Breast epithelium (tissue), 4 donors: ENCODE measurements at places on chromosomes 1 and 21.
A peak's percentile ranks its signal among the peaks of the same experiment; 100 is the strongest.

GRCh38 chr1:92973203-92973897 is 12.1 kb upstream of the DIPK1A start:
- DNase-seq = no peak

DNA sequence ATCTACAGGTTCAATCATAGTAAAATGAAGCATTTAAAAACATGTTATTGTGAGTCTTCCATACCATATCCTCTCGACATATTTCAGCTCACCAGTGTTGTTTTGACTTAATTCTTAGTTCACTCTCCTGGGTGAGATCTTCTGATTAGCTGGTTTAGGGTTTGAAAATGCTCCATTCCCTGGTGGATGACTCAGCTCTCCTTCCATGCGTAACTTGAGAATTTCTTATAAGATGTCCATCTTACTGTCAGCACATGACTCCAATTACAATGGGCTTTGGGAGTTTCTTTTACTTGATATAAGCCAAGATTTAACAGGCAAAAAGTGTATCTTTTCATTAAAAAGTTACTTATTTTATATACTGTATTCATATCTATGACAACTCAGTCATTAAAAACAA is 476.5 kb downstream of the BRINP3 start:
- DNase-seq = no peak

GRCh38 chr1:194295685-194296084 is 1109.3 kb upstream of the B3GALT2 start:
- no peak for DNase-seq

DNA sequence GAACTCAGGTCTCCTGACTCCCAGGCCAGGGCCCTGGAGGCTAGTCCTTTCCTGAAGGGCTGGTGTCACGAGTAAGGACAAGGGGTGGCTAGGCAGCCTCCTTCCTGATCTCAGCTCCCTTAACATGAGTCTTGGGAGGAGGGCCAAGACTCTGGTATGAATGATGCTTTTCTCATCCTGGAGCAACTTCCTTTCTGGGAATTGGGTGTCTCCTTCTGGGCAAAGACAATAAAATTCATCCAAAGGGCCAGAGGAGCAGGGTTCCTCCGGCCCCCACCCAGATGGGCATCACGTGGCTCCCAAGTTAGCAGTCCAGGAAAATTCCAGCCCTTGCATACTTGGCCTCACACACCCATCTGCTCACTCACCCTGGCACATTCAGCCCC is at the start of gene FAM167B:
FAM167B (plus strand) TSS at position 335 of the 386 bp plus-strand sequence. CDS start 200 bp downstream, outside the sequence.
- no peak for DNase-seq

GRCh38 chr1:94843430-94843829 is 23.3 kb downstream of the SLC44A3 start:
- DNase-seq = no peak

DNA sequence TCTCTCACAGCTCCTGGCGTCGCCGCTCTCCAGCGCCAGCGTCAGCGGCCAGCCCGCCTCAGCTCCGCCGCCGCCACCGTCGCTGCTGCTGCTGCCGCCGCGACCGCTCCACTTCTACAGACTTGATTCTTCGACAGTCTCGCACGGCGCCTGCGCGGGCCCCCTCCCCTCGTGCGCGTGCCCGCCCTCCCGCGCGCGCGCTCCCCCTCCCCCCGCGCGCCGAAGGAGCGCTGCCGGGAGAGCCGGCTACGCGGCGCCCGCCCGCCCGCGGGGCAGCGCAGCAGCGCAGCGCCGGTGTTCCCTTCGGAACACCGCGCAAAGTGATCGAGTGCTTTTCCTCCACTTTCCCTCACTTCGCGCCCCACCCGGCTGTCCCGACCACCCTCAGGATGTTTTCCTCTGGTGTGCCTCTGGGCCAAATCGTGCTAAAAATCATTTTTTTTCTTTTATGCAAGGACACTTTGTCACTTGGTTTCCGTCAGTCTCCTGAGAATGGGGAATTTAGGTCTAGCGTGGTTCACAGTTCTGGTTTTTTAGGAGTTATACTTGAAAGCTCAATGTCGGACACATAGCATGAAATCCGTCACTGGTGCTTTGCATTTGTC is at the start of gene IRF2BP2:
IRF2BP2 (minus strand) TSS at position 118 of the 605 bp plus-strand sequence. CDS start 684 bp downstream, outside the sequence.
- peak; percentile 81 for DNase-seq

DNA sequence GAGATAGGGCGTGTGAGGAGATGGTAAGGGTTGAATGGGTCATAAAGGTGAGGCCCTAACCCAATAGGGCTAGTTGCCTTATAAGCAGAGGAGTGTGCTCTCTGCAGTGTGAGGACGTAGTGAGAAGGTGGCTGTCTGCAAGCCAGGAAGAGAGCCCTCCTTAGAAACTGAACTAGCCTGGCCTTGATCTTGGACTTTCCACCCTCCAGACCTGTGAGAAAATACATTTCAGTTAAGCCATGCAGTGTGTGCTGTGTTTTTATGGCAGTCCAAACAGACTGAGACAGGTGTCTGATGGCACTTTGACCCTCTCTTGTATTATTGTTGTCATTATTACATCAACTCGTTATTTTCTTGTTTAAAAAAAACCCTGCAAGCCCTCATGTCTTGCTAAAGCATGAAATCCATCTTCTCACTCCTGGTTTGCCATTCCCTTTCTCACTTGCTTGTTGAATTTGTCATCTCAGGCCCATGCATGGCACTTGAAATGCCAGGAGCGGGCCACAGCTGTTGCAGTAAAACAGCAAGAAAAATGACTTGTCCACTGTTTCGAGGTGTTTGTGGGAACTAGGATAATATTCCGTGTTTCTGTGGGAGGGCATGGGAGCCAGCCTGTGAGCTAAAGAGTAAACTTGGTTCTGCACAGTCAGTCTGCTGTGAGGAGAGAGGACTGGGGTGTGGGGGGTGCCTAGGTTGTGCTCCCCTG is 78.6 kb downstream of the STUM start:
- DNase-seq = no peak

DNA sequence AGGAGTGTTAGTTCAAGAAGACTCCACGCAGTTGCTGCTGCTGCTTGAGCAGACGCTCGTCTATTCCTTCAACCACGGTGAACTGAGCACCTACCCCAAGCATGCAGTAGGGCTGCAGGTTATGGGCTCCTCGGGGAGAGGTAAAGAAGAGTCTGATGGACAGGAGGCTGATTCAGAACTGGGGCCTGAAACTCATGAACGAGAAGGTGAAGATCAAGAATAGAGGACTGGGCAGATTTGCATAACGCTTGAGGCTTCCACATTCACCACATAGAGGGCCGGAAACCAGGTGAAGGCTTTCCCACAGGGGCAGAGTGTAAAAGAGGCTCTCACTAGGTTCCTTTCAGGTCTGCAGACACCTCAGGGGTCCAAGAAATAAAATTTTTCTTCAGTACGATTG is 9.1 kb downstream of the ABCA4 start:
- no peak for DNase-seq

DNA sequence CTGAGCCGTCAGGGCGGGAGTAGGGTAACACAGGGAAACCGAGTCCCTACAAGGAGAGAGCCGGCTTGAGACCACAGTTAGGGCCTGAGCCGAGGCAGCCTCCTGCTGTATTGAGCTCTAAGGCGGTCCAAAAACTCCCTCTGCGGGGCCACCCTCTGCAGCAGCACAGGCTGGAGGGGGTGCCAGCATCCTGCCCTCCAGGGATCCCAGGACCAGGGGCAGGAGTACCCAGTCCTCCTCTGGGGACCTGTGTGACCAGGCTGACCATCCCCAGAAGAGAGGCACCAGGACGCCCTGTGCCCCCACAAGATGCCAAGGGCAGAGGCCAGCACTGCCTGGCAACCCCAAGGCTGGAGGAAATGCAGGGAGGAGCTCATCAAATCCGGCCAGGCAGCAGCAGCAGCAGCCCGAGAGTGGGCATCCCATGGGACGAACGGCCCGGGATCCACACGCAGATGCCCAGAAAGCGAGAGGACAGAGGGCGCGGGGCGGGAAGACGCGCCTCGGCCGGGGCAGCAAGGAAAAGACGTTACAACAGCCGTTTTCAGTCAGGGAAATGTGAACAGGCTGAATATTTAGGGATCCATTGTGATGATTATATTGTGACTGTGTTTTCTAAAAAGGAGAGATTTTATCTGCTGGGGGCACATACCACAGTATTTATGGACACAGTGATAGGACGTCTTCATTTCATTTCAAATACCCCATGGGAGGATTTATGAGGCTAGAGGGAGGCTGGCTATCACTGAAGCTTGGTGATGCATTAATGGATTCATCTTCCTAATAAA is 57.1 kb upstream of the COL18A1 start:
- no peak for DNase-seq

GRCh38 chr1:115323366-115324004 is 14.6 kb downstream of the NGF start:
- DNase-seq = no peak

DNA sequence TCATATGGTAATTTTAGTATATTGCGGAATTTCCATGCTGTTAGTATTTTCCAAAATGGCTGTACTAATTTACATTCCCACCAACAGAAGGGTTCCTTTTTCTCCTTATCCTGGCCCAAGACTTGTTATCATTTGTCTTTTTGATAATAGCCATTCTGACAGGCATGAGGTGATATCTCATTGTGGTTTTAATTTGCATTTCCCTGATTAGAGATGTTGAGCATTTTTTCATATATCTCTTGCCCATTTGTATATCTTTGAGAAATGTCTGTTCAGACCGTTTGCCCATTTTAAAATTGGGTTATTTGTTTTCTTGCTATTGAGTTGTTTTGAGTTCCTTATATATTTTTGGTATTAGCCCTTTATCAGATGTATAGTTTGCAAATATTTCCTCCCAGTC is 14.0 kb downstream of the CAPZA1 start:
- DNase-seq = no peak

GRCh38 chr1:228337711-228338520 is 68.7 kb downstream of the TRIM11 start:
- peak; percentile 39 for DNase-seq

DNA sequence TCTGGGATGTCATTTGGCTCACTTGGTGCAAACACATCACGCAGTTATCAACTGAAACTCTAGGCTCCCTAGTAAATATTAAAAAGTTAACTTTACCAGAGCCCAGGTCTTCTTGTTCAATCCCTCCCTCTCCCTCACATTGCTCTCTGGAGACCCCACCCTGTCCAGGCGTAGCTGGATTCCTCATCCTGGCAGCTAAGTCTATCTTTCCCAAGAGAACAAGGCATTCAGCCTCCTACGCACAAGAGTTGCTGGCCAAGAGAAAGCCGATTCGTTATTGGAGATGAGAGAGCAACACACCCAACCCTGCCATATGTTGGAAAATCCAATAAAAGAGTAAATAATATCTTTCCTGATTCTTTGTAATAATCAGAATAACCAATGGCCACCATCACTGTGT is 117.9 kb downstream of the SLC30A10 start:
- no peak for DNase-seq

DNA sequence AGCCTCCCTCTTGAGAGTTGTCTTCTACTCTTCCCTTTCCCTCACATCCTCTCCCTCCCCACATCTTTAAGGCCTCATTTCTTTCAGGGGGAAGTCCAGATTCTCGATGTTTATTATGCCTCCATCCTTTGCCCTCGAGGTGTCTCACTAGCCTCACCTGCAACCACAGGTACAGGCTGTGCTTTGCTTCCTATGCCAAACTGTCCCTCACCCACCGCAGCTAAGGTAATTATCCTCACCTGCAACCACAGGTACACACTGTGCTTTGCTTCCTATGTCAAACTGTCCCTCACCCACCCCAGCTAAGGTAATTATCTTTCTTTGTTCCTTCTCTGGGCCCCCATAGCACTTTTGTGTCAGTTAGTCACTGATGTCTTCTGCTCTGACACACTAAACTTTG is 328.1 kb upstream of the SNX7 start:
- DNase-seq = no peak

DNA sequence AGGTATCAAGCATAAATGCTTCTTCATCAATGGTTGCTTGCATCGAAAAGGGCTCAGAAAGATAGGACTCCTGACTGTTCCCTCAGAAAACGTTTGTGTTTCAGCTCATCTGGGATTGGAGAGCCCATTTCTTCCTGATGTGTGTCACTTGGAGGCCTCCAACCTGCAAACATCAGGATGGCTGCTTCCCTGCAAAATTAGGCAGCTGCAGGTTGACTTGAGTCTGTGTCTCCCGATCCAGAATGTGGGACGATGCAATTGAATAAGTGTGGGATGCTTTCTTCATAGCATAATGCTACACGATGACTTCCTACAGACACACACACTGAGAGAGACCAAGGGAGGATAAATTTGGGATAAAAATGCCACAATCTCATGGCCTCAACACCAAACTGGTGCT is 42.2 kb downstream of the OLIG1 start:
- DNase-seq = no peak

DNA sequence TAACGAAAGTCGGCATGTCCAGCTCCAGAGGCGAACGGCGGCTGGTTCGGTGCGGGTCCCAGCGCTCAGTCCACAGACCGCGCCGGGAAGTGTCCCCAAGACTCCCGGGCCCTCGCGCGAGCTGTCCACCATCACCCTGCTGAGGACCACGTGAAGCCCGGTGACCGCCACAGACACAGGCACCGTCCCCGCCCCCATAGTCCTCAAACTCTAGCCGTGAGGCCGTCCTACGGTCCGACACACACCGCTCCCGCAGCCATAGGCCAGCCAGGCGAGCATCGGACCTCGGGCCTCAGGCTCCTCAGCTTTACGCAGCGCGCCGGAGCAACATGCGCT is 535 bp downstream of the SETD4 start:
- no peak for DNase-seq

GRCh38 chr1:151988405-151988923 is 5.2 kb downstream of the S100A10 start:
- no peak for DNase-seq

GRCh38 chr1:190353538-190354101 is 124.0 kb downstream of the BRINP3 start:
- DNase-seq = no peak

DNA sequence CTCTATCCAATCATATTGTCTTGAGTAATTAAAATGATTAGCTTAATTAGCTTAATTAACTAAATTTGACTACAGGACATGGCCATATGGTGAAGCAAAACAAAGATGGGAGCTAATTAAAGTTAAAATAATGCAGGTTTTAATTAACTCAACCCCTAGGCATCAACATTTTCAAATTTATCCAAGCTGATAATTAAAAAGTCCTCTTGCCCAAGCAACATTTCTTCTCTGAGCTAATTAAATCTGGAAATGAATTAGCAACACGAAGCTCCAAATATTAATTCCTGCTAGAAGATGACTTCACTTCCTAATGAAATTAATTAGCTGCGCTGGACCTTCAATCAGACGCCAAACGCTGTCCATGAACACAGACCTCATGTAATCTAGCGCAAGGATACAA is 27.9 kb downstream of the LMO4 start:
- no peak for DNase-seq

- no peak for DNase-seq
These were observed at the start of gene SYT6 for GRCh38 chr1:114153261-114154145. Gene SYT6, minus strand, starts transcription at chr1:114153869. Its CDS starts 97 bp downstream, at chr1:114153772.

- no peak for DNase-seq
These were observed 351.9 kb downstream of the ADGRL2 start for GRCh38 chr1:82152356-82153271.

- no peak for DNase-seq
These were observed 66.1 kb downstream of the RGS18 start for GRCh38 chr1:192224396-192224795.
